T-helper 2 cell (primary cell): ENCODE measurements at places on chromosomes 2 and 18.

DNA sequence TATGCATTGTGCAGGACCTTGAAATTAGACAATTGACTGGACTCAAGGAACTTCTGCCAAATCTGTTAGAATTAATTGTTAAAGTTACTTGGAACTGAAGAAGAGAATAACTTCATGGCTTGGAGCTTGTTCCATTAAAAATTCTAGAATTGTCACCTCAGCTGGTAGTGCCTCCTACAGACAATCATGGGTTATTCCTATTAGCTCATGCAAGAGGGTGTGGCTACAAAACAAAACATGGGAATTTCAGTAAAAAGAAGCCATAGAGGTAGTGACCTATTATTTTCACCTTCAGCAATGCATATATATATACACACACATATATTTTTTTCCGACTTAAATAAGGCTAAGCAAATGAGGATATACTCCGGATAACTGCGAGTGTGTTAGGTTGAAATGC lies 181.9 kb upstream of the DTNA start:
- no peak for DNase-seq

- no peak for DNase-seq
Measured at GRCh38 chr2:189960346-189960745, 102.2 kb downstream of the MSTN start.

- no peak for DNase-seq
Measured at GRCh38 chr2:217160103-217160743, 300.4 kb upstream of the TNP1 start.

DNA sequence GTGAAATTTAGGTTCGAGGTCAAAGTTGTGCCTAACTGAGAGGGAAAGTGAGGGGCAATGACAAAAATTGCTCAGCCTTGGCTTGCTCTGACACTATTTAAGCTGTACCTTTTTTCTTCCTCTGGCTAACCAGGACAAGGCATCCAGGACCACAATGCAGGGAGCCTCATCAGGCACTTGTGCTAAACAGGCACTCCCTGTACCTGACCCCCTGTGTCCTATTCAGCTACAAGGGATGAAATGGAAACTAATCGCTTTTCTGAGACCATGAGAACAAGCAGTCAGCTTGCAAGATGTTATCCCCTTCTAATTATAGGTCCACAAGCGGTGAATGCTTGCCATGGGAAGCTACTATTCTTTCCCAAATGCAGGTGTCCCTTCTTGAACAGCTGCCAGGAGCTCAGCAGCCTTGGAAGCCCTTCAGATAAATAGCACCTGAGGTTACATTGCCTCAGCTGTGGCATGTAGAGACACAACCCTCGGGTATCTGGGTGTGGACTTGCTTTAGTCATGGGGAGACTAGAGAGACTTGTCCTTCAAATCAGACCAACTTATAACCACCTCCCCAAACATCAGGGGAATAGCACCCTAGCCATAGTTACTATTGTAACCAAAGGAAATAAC lies 19.1 kb upstream of the ITGA6 start:
- DNase-seq, result no peak

GRCh38 chr2:182946958-182947369 lies 80.5 kb upstream of the FRZB start:
- no peak for DNase-seq

GRCh38 chr2:99573634-99574251 lies 83.9 kb upstream of the REV1 start:
- DNase-seq, result no peak

DNA sequence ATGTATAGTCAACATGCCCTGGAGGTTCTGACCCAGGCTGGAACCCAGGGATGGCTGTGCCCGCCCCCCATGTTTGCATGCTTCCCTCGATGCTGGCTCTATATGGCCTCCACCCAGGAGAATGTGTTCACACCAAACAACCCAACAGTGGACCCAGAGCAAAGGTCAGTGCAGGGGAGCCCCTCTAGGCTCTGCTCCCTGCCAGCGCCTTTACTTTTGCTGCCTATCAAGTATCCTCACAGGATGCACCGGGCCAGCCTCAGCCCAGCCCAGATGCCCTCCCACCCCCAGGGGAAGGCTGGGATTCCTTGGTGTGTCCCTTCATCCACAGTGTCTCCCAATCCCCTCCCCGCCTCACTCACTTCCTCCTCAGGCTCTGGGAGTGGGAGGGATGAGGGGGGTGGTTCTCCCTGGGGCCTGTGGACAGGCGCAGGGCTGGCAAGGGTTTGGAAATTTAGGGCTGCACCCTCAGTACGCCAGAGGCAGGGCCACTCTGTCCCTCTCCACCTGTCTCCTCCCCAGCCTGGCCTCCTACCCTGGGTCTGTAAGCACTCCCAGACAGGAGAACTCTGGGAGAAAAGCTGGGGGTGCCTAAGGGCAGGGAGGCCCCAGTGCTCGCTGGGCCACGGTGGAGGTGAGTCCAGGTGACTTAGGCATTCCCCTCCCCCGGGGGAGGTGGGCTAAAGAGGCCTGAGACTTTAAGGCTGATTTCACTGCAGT lies 2.3 kb downstream of the ATP6V1B1 start:
- DNase-seq, result no peak

DNA sequence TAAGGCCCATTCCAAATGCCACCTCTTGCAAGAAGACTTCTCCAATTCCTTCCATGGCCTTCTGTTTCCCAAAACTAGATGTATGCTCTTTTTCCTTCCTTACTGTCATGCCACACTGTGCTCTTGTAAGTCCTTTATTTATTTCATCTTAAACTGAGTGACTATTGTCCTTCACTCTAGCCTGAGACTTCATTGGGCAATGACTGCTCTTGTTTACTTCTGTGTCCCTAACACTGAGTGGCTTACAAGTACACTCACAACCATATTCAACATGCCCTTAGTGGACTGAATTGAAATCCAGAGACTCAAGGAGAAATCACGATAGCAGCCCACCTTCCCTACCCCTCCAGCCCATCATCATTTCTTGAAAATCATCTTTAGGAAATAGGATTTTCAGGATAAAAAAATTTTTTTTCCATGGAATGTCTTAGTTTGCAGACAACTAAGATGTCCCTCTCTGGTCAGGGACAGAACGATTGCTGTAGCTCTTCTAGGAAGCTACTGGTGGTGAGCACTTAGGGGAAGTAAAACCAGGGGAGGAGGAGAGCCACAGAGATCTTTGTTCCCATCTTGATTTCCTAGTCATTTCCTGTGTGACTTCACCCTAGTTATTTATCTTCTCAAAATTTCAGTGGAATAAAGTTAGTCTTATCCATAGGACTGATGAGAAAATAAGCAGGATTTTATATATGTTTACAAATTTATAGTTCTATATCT lies 80.7 kb downstream of the CYRIA start:
- no peak for DNase-seq

DNA sequence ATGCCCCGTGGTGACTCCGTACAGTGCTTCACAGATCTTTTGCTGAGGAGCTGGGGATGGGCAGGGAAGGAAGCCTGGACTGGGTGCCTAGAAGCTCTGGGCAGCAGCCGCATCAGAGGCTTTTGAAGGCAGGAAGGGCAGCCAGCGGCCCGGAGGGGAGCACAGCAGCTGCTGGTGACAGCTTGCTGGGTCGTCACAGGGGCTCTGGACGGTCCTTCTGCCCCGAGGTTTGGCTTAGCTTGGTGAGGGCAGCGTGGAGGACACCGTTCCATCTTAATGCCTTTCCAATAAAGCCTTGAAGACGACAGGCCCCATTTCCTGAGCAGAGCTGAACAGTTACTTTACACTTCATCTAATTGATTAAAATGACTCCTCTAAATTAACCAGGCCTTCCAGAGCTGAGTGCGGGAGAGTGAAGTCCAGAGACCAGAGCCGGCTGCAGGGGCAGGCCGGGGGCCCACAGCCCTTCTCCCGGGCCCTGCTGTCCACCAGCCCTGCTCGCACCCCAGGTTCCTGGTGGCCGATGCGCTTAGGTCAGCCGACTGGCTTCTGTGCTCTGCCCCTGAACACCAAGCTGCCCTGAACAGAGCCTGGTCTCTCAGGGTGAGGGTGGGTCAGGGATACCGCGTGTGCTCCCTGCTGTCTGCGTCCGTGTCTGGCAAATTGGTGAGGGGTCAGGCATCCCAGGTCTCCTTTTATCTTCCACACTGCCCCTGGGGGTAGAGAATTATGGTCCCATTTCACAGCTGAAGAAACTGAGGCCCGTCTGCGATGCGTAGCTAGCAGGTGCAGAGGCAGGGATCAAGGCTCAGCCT lies 43.5 kb downstream of the RRM2 start:
- DNase-seq, result no peak

DNA sequence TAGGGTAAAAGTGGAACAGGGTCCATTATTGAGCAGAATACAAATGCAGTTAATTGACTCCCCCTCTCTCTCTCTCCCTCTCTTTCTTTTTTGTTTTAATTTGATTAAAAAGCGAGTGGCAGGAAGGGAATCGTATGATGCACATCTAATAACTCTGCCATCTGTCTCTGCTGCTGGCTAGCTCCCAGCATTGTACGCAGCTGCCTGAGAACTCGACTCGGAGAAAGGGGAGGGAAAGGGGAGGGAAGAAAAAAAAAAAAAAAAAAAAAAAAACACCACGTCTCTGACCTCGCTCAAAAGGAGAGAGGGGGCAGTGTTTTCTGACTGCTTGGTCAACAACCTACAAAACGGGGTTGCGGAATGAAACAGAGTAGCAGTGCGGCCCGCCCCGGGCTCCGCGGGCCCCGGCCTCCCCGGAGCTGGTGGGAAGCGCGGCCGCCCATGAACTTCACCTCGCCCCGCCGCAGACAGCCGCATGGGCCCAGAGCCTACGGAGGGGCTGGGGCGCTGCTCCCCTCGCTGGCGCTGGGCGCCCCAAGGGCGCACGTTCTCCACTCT lies 265.7 kb downstream of the TCF4 start:
- DNase-seq, result no peak

DNA sequence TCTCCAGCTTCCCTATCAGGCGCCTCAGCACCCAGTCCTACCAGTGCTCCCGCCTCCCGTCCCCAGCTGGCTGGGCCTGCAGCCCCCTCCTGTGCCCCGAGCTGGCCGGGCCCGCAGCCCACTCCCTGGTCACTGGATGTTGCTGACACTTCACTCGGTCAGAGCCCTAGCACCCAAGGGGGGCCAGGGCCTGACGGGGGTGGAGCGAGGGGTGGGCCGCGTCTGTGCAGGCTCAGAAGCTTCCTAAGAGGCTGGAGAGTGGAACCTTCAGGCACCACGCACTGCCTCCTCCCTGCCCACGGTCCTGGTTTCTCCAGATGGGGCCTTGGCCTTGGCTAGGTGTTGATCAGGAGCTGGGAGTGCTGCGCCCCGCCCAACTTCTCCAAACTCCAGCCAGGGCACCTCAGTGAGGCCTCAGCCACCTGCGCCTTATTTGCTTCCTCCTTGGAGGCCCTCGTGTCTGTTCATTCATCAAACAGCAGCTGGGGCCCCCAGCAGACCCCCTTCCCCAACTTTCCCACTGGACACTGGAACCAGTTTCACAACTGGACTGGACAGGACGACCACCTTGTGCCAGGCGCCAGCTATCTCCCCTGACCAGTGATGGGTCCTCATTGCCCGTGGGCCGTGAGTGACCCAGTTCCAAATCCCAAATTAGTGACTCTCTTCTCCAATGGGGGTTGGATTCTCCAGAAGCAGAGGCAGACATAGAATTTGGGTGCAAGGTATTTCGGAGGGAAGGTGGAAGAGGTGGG lies 16.7 kb downstream of the CAPN10 start:
- no peak for DNase-seq

DNA sequence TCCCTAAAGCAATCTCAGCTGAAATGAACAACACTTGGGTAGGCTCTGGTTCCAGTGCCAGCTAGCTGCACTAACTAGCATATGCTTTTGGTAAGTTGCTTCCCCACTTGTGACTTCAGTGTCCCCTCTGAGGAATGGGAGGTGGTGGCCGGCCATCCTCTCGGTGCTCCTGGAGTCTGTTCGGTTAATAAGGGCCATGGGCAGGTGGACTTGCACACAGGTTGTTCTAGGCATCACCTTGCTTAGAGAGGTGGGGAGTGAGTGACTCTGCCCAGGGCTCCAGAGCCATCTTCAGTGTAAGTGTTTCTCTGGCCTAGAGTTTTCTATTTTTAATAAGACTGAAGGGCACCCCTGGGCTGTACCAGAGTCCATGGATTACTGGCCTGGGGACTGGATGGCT lies 18.8 kb upstream of the TAF1B start:
- no peak for DNase-seq

- no peak for DNase-seq
Measured at GRCh38 chr2:199160081-199160480, 297.7 kb downstream of the SATB2 start.

DNA sequence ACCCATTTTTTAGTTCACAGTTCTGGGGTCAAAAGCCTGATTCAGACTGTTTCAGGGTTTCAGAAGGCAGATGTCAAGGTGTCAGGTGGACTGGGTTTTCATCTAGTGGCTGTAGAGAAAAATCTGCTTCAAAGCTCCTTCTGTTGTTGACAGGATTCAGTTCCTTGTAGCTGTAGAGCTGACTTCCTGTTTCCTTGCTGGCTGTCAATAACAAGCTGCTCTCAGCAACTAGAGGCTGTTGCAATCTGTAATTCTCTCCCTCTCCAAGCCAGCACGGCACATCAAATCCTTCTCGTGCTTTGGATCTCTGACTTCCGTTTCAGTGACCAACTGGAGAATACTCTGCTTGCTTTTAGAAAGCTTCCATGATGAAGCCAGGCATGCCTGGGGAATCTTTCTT lies 179.4 kb downstream of the DOK6 start:
- peak; percentile 52 for DNase-seq

- DNase-seq, result no peak
Measured at GRCh38 chr2:36698993-36699392, 2.5 kb downstream of the VIT start.

GRCh38 chr2:142280831-142281230 lies 150.0 kb upstream of the LRP1B start:
- no peak for DNase-seq

GRCh38 chr2:229235131-229235914 lies 35.8 kb downstream of the PID1 start:
- no peak for DNase-seq
